Transverse colon (tissue), 4 donors: ENCODE measurements at places on chromosomes 16 and 17. TPM values are rescaled to one million over a fixed set of nuclear protein-coding genes. Genes with fewer than 3 reads are reported as not detected.
A peak's percentile ranks its signal among the peaks of the same experiment; 100 is the strongest.

- H3K27me3 ChIP-seq, result no peaks in the 10 kb centered on the region
- H3K4me3 ChIP-seq, result no peak overlapping the region
- peaks cover 10% of the 10 kb centered on the region for H3K4me1 ChIP-seq
- H3K36me3 ChIP-seq, result no peaks in the 10 kb centered on the region
- DNase-seq, result no peak
- H3K27ac ChIP-seq, result peak overlapping the region; percentile 85
Observed at GRCh38 chr17:69447726-69448125, 33.2 kb downstream of the MAP2K6 start.

GRCh38 chr16:29738514-29738913 is 7.3 kb downstream of the C16orf54 start:
- peak overlapping the region; percentile 74 for H3K27ac ChIP-seq
- no peaks in the 10 kb centered on the region for H3K27me3 ChIP-seq
- DNase-seq, result peak; percentile 44
- no peak overlapping the region for H3K4me3 ChIP-seq
- H3K4me1 ChIP-seq, result peaks cover 53% of the 10 kb centered on the region

DNA sequence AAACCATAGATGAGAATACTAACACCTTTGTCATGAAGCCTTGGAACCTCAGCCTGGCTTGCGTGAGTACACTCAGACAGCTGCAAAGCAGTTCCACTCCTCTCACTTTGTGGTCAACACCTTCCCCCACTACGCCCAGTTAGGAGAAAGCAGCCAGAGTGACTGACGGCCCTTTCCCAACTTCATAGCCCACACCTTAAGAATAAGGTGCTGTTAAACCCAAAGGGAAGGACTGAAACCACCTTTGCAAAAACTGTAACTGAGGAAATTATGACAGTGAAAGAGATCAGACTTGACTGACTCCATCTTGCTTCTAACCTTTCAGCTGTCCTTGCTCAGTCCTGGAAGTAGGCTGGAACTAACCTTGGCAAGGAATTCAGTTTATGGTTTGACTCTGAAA is 13.7 kb downstream of the N4BP1 start:
- no peak overlapping the region for H3K27ac ChIP-seq
- DNase-seq, result no peak
- H3K36me3 ChIP-seq, result no peaks in the 10 kb centered on the region
- H3K4me3 ChIP-seq, result no peak overlapping the region
- peaks cover 31% of the 10 kb centered on the region for H3K4me1 ChIP-seq
- no peaks in the 10 kb centered on the region for H3K27me3 ChIP-seq

DNA sequence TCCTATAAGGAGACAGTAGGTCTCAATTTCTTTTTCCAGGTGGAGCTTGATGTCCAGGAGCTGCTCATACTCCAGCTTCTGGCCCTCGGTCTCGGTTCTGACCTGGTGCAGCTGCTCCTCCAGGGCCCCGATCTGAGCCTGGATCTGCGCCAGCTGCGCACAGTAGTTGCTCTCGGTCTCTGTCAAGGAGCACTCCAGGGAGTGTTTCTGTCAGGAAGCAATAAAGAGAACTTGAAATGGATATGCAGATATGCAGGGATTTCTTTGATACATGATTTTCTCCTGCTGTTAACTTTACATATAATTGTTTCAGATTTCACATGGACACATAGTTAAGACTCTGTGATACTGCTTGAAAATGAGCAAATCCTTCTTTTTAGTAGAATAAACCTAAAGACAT is 4.7 kb downstream of the KRT25 start:
- H3K4me1 ChIP-seq, result no peaks in the 10 kb centered on the region
- peaks cover 18% of the 10 kb centered on the region for H3K27me3 ChIP-seq
- no peak overlapping the region for H3K27ac ChIP-seq
- DNase-seq, result no peak
- H3K36me3 ChIP-seq, result no peaks in the 10 kb centered on the region
- no peak overlapping the region for H3K4me3 ChIP-seq

- H3K4me3 ChIP-seq, result no peak overlapping the region
- H3K27me3 ChIP-seq, result no peaks in the 10 kb centered on the region
- DNase-seq, result no peak
- H3K36me3 ChIP-seq, result no peaks in the 10 kb centered on the region
Observed at GRCh38 chr17:69962436-69962995, 112.5 kb upstream of the KCNJ16 start.

GRCh38 chr17:44820631-44821212 is 9.4 kb downstream of the GJC1 start:
- no peak for DNase-seq
- peak overlapping the region; percentile 67 for H3K27ac ChIP-seq
- no peaks in the 10 kb centered on the region for H3K36me3 ChIP-seq
- H3K4me3 ChIP-seq, result no peak overlapping the region
- H3K27me3 ChIP-seq, result peaks cover 28% of the 10 kb centered on the region

DNA sequence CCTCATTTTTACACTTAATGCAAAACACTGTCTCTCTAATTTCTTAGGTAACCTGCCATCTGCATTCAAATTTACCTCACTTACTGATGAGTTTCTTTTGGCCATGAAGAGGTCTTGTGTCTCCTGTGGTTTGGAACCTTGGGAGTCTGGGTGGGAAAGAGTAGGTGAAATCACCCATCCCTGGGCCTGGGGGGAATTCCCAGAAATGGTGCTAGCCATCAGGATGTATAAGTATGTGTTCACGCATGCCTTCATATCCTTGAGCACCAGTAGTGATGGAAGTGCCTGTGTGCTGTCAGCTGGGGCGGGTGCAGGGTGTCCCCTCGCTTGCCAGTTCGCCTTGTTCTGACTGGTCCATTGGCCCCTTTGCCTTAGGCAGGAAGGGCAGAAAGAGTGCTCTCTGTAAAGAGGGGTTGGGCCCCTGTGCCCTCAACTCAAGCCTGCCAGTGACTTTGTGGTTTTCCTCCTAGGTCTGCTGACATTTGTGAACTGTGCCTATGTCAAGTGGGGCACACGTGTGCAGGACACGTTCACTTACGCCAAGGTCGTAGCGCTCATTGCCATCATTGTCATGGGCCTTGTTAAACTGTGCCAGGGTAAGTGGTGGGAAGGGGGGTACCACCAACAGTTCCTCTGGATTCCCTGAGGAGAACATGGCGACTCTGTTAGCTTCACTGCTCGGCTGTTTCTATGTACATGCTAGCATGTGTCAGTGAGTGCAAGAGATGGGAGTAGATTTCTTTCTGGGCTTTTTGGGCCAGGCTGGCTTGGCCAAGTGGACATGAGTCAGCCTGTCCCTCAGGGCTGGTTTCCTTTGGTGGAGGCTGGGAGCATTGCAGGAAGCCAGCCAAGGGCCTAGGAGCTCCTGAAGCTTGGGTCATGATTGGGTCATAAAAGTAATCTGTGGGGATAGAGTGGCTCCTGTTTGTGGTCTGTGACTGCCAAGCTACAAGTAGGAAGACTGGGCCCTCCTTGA is 23.2 kb downstream of the SLC7A6OS start:
- peaks cover 7% of the 10 kb centered on the region for H3K4me1 ChIP-seq
- H3K4me3 ChIP-seq, result no peak overlapping the region
- peak overlapping the region; percentile 26 for H3K27ac ChIP-seq
- H3K27me3 ChIP-seq, result no peaks in the 10 kb centered on the region
- no peaks in the 10 kb centered on the region for H3K36me3 ChIP-seq
- no peak for DNase-seq

DNA sequence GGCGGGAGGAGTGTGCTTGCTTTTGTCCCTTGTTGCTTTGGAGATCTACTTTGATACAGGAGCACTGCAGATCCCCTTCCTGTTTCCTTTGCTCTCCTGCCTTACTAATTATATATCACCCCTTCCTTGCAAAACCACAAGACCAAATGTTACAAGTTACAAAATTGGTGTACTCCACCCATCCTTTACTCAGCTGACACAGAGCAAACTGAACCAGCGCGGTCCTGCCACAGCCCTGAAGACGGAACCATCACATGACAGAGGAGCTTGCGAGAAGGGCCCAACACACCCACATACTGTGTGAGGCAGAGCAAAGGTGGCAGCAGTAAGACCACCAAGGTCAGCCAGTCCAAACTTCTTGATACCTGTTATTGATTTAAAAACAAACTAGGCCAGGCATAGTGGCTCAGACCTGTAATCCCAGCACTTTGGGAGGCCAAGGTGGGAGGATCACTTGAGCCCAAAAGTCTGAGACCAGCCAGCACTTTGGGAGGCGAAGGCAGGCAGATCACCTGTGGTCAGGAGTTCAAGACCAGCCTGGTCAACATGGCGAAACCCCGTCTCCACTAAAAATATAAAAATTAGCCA is 33.2 kb downstream of the CYTH1 start:
- H3K4me3 ChIP-seq, result no peak overlapping the region
- peak; percentile 68 for DNase-seq
- peak overlapping the region; percentile 68 for H3K27ac ChIP-seq
- peaks cover 20% of the 10 kb centered on the region for H3K4me1 ChIP-seq
- H3K27me3 ChIP-seq, result no peaks in the 10 kb centered on the region

DNA sequence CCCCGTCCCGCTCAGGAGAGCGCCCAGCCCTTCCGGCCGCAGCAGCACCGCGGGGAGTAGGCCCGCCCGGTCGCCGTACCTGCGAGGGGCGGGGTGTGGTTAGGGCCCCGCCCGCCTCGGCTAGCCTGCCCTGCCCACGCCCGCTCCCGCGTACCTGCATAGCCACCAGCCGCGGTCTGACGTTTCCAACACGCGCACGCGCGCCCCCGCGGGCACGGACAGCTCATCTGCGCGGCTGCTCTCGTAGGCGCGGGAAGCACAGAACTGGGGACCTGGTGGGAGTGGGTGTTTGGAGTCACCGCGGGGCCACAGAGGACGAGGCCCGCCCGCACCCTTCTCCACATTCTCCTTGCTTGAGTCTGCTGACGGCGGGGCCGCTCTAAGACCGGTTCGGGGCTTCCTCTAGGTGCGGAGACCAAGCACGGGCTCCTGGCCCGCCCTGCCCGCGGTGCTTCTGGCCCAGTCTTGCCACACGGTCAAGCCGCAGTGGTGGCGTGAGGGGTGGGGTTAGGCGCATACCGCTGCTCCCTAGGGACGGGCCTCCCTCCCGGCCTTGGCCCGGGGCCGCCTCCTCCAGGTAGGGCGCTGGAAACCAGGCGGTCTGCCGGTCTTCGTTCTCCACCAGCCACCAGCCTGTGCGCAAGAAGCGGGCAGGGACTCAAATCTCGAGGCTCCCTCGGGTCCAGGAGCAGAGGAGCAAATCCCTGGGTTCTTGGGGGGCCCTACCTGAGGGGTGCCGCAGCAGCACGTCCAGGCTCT is 1.8 kb downstream of the NOXO1 start:
- no peaks in the 10 kb centered on the region for H3K36me3 ChIP-seq
- peaks cover 44% of the 10 kb centered on the region for H3K27me3 ChIP-seq
- peak; percentile 92 for DNase-seq
- peak overlapping the region; percentile 91 for H3K27ac ChIP-seq

DNA sequence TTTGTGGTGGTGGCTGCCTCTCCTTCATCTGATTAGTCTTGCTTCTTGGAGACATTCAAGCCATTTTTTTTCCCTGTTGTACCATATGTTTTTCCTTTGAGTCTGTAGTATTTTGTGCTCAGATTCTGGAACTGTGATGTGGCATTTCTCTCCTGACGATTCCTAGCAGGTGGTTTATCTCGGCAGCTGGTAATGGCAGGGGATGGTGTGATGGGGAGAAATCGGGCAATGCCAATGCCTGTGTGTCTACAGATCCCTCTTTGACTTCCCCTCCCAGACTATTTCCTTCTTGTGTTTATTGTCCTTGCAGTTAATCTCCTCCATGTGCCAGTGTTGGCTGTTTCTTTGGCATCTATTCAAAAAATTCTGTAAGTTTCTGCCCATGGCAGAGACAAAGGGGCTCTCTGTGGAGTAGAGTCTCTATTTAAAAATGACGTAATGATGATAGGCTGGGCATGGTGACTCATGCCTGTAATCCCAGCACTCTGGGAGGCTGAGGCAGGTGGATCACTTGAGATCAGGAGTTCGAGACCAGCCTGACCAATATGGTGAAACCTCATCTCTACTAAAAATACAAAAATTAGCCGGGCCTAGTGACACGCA is 90.2 kb upstream of the ERCC4 start:
- H3K27me3 ChIP-seq, result no peaks in the 10 kb centered on the region
- H3K4me1 ChIP-seq, result no peaks in the 10 kb centered on the region
- H3K27ac ChIP-seq, result no peak overlapping the region
- no peaks in the 10 kb centered on the region for H3K36me3 ChIP-seq

The CCR7 gene
- total RNA-seq, result 4.9 TPM

The KRTAP2-2 gene
- total RNA-seq, result not detected

The KCNH6 gene
- total RNA-seq, result 0.48 TPM

The UTS2R gene
- 0.48 TPM for total RNA-seq
